ENCODE measurements at places on chromosomes 1 and 21.

- DNase-seq: no peak
These were observed 4.9 kb downstream of the ADAMTSL4 start for GRCh38 chr1:150554086-150554452.

- DNase-seq: no peak
These were observed 77.7 kb downstream of the KIRREL1 start for GRCh38 chr1:158071138-158071537.

DNA sequence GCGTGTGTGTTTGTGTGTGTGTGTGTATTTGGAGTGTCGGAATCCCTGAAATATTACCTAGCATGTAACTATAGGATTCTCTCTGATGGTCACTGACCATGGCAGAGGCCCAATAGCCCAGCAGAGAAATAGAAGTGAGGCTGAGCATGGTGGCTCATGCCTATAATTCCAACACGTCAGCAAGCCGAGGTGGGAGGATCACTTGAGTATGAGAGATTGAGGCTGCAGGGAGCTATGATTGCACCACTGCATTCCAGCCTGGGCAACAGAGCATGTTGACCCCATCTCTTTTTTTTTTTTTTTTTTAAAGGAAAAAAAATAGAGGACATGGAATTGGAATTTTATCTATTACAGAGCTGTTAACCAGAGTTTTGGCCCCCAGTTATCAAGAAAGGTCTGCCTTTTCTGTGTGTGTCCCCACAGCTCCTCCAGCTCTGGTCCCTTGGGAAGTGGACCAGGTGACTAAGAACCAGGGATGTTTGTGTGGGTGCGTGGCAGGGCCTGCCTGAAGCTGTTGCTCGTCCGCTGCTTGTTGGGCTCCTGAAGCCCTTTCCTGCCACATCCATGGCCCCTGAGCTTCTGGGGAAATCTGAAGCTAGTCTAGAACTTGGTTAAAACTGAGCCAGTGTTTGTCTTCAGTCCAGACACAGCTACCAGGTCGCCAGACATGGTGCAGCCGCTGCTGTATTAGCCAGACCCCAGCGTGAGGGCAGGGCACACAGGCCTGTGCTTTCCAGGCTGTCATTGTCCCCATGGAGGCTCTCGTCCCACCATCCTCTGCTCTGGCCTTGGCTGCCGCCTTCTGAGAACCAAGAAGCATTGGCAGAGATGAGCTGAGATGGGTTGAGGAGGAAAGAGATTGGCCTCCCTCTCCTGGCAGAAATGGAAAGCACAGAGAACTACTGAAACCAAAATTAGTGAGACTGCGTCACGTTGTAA lies 25.5 kb downstream of the CAPN9 start:
- no peak for DNase-seq

GRCh38 chr1:247330548-247331171 lies 1.0 kb downstream of the ZNF496 start:
- DNase-seq: no peak

DNA sequence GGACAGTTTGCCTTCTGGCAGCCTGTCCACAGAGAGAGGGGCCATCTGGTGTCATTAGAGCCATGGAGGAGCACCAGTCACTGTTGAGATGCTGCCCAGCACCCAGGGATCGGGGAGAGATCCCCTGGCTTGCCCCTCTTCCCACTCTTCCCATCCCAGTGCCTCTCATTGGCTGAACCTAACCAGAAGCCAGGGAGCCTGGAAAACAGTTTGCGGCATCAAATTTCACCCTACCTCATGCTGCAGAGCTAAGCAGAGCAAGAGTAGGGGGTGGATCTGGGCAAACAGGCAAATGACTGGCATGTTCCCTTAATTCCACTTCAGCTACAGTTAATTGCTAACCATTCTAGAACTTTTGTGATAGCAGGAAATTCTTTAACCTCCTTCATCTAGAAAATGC lies 19.1 kb downstream of the TRAF5 start:
- no peak for DNase-seq

DNA sequence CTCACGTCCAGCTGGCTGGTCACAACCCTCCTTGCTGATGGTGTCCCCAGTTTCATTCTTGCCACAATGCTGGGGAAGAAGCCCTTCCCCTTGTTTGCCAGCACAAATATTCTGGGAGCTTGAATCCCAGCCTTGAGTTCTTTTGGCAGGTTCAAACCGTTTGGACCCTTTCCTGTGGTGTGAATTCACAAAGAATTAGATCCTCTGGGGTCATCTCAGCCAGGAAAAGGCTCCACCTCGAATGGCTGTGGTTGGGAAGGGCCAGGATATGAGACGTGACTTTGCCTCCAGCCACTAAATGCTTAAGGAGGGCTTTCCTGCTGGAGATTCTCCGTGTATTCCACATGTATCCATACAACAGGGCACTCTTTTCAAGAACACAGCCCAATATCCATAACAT lies 66.9 kb downstream of the MRPL37 start:
- DNase-seq: no peak

DNA sequence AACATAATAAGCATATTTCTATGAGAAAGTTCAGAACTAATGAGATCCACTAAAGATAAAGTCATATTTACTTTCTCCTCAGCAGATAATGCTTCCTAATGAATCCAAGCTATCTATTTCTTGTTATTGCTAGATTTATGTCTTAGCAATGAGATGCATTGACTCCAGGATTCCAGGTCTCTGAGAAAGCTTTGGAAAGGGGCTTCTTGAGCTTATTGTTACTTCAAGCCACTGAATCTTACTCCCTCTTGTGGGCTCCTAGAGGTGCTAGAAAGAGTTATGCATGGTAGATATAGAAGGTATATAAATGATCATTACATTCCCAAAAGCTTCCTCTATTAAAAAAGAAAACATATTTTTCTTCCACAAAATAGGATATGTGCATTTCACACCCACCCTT lies 246.4 kb upstream of the ADAMTS5 start:
- DNase-seq: no peak

- no peak for DNase-seq
These were observed 244.9 kb downstream of the ZNF648 start for GRCh38 chr1:181816608-181817007.

- no peak for DNase-seq
These were observed 83.3 kb downstream of the DTL start for GRCh38 chr1:212118872-212119260.

Measured in stimulated activated naive CD4-positive, alpha-beta T cell treated with Interleukin-2 at 50 U/mL for 16 hours (primary cell).